ENCODE measurements at places on chromosomes 2 and 18.

GRCh38 chr2:128090575-128090944 lies 440 bp upstream of the UGGT1 start:
- DNase-seq, result no peak

DNA sequence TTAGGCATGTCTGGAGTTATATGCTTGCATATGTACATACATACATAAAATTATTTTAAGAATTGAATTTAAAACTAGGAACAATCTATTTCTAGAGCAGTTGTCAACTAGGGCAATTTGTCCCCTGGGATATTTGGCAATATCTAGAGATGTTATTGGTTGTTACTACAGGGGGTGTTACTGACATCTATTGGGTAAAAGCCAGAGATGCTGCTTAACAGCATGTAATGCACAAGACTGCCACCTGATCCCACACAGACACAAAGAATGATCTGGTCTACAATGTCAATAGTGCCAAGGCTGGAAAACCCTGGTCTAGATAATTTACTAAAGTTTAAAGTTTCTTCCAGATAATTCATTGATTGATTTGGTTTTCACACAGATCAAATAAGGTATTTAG lies 185.3 kb downstream of the NYAP2 start:
- no peak for DNase-seq

DNA sequence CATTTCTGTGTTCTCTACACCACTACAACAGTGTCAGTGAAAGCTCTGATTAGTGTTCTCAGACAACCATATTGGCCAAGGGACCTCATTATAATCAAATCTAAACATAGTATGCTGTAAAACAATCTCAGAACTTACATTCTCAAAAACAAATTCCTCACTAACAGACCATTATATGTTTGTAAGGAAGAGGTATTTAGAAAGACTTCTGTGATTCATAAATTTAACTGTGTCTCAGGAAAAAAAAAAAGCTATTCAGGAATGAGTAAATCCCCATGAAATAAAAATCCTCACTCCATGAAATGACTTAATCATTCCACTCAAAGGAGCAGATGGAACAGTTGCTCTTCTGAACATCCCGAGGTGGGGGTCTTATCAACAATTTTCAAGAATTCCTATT lies 413.0 kb downstream of the CDH2 start:
- peak; percentile 38 for DNase-seq

DNA sequence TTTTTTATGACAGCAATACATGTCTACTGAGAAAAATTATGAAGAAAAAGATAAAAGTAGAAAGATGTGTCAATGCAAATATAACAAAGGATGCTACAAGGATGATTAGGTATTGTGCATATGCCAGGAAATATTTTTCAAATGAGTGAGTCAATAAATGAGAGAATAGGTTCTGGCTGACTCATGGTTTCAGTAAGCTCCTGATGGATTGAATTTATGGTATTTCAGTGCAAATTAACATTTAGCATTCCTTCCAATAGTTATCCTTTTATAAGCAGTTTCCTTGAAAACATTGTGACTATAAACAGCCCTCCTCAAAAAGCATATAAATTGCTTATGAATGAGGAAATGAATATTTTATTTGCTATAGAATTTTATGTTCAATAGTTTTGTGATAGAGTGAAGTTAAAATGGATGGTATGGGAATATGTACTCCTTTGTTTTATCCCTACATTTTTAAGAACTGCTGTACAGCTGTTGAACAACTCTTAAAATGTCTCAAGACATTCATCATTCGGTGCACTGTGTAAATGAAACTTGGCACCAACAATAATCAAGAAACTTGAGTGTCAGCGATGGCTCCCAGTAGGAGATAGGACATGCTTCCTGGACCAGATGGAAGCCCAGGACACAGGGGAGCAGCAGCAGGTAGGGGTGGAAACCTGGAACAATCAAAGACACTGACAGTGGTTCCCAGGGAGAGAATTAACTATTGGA lies 144.7 kb downstream of the PMAIP1 start:
- DNase-seq, result peak; percentile 87

- peak; percentile 34 for DNase-seq
Observed at GRCh38 chr2:172624996-172625395, 69.1 kb downstream of the PDK1 start.

GRCh38 chr18:32386471-32386870 lies 84.2 kb downstream of the GAREM1 start:
- DNase-seq, result no peak

- peak; percentile 60 for DNase-seq
Observed at GRCh38 chr18:34909637-34910364, 131.4 kb upstream of the MAPRE2 start.

DNA sequence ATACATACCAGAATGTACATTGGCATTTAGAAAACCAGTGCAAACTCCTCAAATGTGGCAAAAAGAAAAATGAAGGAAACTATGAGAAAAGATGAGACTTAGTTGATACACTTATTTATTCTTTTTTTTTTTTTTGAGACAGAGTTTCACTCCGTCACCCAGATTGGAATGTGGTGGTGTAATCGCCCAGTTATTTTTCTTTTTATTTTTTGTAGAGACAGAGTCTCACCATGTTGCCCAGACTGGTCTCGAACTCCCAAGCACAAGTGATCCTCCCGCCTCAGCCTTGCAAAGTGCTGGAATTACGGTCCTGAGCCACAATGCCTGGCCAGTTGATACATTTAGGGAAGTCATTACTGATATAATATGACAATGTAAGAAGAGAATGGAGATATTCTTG lies 274.2 kb upstream of the LRATD1 start:
- no peak for DNase-seq

DNA sequence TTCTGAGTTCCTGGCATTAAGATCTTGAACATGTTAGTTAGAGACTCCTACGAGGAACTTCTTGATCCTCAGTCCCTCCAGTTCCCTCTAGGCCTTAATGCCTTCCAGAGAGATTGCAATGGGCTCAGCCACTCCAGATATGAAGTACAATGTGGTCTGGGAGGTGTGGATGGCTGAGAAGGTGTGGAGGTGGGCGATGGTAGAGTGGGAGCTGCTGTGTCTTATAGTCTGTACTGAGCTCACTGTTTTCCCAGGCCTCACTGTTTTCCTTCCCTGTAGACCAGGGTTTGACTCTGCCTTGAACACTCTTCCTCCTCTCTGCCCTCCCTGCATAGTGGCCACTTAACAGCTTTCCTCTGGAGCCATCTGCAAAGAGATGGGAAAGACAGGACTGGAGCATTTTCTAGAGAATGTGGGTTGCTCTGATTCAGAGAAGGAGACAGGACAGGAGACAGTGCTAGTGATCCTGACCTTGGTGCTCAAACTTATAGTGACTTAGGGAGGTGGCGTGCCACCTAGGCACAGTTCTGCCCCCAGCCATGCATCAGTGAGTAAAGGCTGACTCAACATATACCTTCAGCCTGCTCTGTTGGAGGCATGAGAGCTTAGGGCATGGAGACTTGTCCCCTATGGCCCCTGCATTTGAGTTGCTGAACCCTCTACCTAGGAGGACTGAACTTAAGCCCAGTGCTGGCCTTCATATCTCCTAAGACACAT lies 129.7 kb downstream of the TDRD15 start:
- DNase-seq, result no peak

GRCh38 chr2:149329489-149330126 lies 779 bp upstream of the LYPD6 start:
- DNase-seq, result peak; percentile 73

GRCh38 chr2:215722986-215723630 lies 287.2 kb upstream of the FN1 start:
- DNase-seq, result no peak

GRCh38 chr18:6881034-6881820 lies 151.7 kb downstream of the ARHGAP28 start:
- no peak for DNase-seq

All from renal cortical epithelial cell (primary cell).